ENCODE measurements at places on chromosomes 5 and 9.

DNA sequence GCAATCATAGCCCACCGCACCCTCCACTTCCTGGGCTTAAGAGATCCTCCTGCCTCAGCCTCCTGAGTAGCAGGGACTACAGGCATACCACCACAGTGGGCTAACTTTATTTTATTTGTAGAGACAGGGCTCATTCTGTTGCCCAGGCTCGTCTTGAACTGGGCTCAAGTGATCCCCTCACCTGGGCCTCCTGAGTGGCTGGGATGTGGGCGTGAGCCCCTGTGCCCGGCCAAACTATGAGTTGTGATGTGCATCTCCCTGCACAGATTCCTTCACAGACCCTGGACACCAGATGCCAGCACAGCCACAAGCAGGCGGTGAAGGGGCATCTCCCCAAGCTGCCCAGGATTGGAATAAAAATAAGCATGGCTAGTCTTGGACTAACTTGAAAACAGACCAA, 244.9 kb upstream of the IRX1 start:
- DNase-seq = no peak

DNA sequence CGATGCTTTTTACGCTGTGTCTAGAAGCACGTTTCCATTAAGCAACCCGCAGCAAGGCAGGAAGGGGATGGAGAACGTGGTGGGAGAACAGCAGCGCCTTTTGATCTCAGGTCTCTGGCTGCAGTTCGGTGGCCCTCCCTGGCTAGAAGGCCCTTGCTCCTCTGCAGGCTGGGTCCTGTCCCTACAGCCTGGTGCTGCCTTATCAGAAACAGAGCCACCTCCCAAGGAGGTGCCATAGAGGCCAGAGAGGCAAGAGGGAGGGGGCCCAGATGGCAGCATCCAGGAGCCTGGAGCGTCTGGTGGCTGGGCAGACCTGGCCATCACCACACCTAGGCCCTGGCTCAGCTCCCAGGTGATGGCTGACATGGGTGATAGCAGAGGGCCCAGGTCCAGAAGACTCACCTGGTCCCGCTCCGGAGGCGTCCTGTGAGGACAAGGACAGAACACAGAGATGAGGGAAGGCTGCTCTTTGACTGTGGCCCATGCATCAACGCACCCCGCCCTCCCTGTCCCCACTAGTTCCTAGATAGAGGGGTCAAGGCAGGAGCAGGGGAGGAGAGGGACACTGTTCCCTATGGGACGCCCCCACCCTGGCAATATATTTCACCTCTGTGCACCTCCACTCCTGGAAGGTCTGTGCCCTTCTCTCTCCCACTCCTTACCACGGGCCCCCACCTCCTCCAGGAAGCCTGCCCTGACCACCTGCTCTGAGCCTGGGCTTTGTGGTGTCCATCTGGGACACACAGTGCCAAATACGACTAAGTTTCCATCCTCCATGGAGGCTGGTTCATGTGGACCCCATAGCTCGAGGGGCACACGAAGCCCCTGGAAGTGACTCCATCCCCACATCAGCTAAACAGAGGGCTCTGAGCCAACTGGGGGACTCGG, 41.6 kb upstream of the SARDH start:
- DNase-seq = no peak

DNA sequence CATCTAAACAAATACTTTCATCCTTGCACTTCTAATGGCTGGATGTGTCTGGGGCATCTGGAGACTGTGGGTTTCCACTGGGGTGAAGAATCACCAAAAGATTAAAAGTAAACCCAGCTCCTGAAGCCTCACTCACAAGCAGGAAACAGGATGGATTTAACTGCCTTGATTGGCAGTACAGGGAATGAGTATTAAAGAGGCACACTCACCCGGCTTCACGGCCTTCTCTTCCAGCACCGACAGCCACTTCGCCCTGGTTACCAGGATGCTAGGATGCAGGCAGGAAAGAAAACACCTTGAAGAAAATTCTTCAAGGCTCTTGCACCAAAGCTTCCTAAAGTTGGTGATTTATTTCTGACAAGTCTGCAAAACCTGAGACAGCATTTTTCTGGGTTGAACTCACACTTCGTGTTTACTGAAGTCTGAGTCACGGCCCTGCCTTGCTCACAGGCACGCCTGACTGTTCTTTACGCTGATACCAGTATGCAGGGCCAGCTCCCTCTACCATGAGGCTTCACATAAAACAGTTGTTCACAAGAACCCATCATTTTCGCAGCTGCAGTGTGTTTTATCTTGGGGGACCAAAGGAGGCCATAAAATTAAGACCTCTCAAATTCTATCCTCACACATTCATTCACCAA, 56.5 kb upstream of the ZNF354A start:
- DNase-seq = no peak

- no peak for DNase-seq
Measured at GRCh38 chr5:176810687-176811501, 535 bp downstream of the UNC5A start.

GRCh38 chr9:105993116-105993854, 298.9 kb downstream of the TMEM38B start:
- DNase-seq = no peak

DNA sequence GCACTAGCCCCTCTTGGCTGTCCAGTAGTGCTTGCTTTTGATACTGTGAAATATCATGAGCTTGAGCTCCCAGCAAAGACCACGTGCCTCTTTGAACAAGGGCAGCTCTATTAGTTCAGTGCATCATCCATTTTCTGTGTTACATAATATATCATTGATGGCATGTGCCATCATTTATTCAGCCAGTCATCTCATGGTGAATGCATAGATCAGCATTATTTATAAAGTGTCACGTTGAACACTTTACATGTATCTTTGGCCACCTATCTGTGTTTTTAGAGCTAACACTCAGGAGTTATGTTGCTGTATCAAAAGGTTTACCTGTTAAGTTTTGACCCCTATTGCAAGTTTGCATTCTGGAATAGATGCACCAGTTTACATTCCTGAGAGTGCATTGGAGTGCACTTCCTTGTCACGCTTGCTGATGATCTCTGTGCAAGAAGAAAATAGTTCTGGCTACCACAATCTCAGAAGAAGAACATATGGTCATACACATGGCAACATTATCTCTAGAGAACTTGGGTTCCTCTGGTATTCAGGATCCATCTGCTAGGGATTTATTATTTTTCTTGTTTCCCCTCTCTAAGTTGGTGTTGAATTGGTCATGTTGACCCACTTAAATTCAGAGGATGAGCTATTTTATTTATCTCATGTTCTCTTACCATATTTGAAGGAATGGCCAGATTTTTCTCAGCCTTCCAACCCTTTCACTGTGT, 120.9 kb downstream of the SH3GL2 start:
- DNase-seq = no peak

- DNase-seq = no peak
Measured at GRCh38 chr5:76689321-76690036, 26.4 kb upstream of the F2R start.

DNA sequence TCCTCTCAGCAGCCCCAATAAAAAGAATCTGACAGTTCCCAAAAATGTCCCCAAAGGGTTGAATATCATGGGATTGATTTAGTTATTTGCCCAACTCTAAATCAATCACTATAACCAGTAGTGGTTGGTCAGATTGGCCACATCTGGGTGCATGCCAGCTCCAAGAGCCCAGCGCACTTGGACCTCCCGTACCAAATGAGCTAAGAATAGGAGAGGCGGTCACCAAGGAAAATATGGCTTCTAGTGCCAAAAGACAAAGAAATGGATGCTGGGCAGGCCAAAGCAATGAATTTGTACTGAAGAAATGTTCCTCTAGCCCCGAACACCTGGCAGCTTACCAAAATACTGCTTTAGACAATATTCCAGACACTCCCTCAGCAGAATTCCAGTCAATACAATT, 80.3 kb downstream of the RCL1 start:
- no peak for DNase-seq
